CD8-positive, alpha-beta memory T cell (primary cell): ENCODE measurements at places on chromosomes 7 and 10.

GRCh38 chr7:79182283-79182682 is 271.2 kb downstream of the MAGI2 start:
- DNase-seq, result no peak

DNA sequence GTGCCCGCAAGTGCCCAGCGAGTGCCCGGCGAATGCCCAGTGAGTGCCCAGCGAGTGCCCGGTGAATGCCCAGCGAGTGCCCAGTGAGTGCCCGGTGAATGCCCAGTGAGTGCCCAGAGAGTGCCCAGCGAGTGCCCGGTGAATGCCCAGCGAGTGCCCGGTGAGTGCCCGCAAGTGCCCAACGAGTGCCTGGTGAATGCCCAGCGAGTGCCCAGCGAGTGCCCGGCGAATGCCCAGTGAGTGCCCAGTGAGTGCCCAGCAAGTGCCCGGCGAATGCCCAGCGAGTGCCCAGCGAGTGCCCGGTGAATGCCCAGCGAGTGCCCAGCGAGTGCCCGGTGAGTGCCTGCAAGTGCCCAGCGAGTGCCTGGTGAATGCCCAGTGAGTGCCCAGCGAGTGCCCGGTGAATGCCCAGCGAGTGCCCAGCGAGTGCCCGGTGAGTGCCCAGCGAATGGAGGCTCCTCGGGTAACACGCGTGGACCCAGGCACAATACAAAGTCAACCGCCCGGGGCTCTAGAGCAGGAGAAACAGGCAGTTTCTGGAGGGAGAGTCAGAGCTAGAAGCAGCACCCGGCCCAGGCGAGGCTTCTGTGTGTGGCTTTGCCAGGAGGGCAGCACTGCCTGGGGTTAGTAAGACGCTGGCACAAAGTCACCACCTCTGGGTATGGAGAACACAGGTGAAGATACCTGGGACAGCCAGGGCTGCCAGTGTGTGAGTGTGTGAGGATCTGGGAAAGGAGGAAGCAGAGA is 38.2 kb upstream of the CFAP46 start:
- no peak for DNase-seq

DNA sequence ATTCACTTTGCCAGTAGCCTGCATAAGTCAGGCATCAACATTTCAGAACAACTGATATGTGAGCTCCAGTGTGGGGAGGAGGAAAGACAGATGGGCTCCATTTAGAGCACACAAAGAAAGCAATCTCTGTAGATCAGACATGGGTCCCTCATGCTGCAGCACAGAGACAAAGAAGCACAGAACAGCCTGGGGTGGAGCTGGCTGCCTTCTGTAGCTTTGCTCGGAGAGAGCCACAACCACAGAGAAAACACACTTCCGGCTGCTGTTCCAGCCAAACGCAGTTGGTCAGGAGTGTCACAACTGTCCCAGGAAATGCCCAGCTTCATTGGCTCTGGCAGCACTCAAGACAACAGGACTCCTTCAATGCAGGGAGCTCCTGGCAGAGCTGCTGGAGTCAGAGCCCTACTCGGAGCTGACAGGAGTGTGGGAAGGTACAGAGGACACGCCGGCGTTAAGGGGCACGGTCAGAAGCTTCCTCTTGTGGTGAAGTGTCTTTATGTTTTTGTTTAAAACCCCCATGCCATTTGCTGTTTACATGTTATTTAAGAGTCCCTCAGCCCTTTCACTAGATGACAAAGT is 494.4 kb downstream of the TCERG1L start:
- DNase-seq, result no peak

GRCh38 chr7:883055-884021 is 7.0 kb downstream of the GET4 start:
- DNase-seq, result no peak

DNA sequence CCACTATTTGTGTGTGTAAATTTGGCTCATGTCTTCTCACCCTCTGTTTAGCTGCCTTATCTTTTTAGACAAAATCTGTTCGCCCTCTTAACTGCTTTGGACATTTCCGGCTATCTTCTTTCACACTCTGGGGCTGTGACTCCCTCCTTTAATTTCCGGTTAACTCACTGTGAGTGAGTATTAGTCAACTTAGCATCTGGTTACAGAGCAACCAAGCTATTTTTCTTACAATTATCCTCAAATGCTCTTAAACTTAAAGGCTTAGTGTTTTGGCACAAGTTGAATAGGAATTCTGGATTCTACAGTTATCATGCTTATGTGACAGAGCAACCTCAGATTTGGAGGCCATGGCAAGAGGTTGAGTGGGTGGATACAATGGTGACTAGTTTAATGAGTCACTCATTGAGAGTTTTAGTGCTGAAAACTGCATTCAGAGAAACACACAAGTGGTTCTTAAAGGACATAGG is 177.6 kb upstream of the SEMA3A start:
- no peak for DNase-seq

DNA sequence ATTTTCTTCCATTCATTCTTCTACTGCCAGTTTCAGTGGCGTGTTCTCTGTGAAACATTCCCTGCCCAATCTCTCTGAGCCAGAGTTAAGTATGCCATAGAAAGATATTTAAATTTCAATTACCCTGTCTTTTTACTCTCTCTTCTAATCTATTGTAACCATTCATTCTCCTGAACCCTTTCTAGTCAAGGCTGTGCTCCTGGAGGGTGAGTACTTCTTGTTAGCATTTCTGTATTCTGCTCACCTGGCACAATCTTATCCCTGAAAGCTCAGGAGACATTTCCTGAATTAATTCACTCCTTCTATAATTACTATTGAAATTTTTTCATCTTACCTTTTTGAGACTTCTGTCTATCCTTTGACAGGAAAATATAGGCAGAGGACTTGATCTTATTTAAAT is 271.7 kb downstream of the HGF start:
- DNase-seq, result no peak

- peak; percentile 59 for DNase-seq
Measured at GRCh38 chr10:12350167-12350872, 973 bp downstream of the CAMK1D start.

GRCh38 chr7:155456738-155457543 is 988 bp upstream of the EN2 start:
- DNase-seq, result no peak

GRCh38 chr7:50164559-50165170 is 71.6 kb upstream of the ZPBP start:
- DNase-seq, result peak; percentile 29

DNA sequence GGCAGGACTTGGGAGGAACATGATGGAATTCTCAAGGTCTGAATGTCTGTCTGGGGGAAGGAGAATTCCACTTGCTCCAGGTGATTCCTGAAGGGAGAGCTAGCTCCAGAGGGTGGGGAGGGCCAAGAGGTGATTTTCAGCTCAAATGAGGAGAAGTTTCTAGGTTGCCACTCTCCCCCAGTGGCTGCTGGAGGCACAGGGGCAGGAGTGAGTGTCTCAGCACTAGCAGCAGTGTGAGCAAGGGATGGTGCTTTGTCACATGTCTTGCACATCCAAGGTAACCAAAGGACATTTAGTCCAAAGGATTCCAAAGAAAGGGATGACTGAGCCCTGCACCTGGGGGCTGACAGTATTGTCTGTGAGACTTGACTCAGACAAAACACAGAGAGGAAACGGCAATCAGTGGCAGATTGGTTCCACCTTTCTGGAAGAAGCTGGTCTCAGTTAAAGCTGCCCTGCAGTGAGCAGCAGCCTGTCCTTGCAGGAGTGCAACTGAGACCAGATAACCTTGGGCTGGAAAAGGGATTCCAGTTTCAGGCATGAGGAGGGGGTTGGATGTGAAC is 51.2 kb upstream of the PCBD1 start:
- DNase-seq, result no peak

DNA sequence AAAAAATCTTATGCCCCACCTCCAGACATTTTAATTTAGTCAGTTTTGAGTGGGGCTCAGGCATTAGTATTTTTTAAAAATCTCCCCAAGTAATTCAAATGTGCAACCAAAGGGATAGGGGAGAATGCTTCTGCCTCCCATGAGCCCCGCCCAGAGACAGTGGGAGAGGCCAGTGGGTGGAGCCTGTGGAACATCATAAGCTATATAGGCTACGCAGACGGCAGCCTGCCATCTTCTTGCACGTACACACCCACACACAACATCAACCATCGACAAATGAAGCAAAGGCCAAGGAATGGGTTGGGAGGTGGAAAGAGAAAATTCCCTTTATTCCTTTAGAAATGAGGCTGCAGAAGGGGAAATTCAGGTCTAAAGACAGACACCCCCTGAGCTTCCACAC is 25.2 kb downstream of the CREB3L2 start:
- no peak for DNase-seq

DNA sequence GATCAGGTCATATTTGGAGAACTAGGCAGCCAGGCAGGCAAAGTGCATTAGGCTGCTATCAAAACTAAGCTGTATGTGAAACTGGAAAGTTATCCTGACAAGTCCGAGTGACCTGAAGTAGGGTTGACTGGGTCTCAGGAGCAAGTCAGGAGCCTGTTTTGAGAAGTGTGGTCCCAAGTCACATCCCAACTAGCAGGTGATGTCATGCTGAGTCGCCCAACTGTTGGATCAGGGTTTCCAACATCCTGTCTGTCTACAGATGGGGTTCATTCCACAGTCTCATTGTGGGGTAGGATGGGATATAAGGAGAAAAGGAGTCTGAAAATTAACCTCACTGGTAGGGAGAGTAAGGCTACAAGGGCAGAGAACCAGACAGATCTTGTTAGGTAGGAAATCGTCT is 27.0 kb downstream of the SLC26A4 start:
- no peak for DNase-seq
